Activated CD4-positive, CD25-positive, alpha-beta regulatory T cell treated with anti-CD3 and anti-CD28 coated beads, Interleukin-2, amount 50 U/mL, for 72 hours (primary cell): ENCODE measurements at places on chromosomes 11 and 22.

- no peak for DNase-seq
Measured at GRCh38 chr11:120212259-120212878, 1.5 kb downstream of the OAF start.

DNA sequence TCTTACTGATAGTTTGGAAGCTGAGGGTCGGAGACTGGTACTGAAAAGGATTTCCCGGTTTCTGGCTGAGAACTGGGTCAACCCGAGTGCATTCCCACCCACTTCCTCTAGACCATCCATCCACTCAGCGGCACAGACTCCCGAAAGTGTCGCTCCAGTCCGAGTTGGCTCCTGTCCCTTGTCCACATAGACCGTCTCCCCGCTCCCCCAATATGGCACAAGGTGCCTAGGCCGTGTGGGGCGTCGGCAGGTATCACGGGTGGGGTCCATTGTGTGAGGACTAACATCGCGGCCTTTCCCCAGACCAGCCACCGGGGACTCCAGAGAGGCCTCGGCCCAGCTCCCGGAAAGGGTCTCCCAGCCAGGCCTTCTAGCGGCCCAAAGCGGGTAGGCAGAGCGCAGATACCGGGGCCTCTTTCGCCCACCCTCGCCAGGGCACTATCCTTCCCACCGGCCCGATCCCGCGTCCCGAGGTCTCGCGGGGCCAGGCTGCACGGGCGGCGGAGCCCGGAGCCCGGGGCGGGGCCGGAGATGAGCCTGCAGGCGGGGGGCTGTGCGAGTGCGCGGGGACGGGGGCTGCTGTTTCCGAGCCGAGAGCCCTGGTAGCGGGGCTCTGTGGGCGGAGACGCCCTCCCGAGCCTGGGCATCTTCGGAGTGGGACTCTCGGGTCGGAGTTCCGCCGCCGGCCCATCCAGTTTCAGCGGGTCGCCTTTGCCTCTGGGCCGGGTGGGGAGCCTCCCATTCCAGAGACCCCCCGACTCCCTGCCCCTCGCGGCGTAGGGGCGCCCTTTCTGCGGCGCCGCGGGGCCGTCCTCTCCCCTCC is 21.1 kb downstream of the SERPINH1 start:
- DNase-seq = peak; percentile 53

- no peak for DNase-seq
Measured at GRCh38 chr11:29063630-29064361, 953.0 kb downstream of the KCNA4 start.

GRCh38 chr11:100964435-100964834 is 165.2 kb downstream of the PGR start:
- DNase-seq = no peak

DNA sequence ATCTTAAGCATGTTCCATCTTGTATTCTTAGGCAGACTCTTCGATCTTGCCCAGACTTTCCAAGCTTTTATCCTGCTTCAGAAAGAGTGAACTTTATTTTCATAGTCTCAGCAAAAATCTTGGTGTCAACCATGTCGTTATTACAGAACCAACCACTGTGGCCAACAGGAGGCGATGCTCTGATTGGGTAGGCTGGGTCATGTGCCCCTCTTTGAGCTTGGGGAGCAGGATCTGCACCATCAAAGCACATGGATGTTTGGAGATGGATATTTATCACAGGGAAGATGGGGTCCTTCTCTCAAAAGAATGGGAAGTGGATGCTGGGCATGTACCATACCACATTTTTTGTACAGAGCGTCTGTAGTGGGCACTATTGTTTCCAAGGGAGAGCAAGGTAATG is 197.4 kb downstream of the MYO18B start:
- no peak for DNase-seq

- DNase-seq = no peak
Measured at GRCh38 chr11:101727451-101727850, 143.6 kb upstream of the TRPC6 start.

- DNase-seq = no peak
Measured at GRCh38 chr11:8784954-8785353, 102.4 kb downstream of the RPL27A start.
